ENCODE measurements at places on chromosomes 3 and 15.

GRCh38 chr3:16994854-16995525 is 110.2 kb downstream of the PLCL2 start:
- DNase-seq = no peak

GRCh38 chr3:55272031-55272645 is 215.0 kb downstream of the WNT5A start:
- DNase-seq = no peak

- no peak for DNase-seq
These were observed 532.2 kb downstream of the ROBO2 start for GRCh38 chr3:77571971-77572715.

GRCh38 chr15:81442454-81442853 is 68.4 kb upstream of the TMC3 start:
- DNase-seq = no peak

DNA sequence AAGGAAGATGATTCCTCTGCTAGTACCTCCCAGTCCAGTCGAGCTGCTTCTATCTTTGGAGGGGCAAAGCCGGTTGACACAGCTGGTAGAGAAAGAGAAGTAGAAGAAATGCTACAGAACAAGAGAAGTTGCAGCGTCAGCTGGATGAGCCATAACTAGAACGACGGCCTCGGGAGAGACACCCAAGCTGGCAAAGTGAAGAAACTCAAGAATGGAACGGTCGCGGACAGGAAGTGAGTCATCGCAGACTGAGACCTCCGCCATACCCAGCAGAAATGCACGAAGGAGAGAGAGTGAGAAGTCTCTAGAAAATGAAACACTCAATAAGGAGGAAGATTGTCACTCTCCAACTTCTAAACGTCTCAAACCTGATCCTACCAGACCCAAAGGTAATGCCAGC is 19.0 kb upstream of the PARP14 start:
- DNase-seq = no peak

GRCh38 chr15:77624868-77625267 is 7.8 kb downstream of the LINGO1 start:
- no peak for DNase-seq

DNA sequence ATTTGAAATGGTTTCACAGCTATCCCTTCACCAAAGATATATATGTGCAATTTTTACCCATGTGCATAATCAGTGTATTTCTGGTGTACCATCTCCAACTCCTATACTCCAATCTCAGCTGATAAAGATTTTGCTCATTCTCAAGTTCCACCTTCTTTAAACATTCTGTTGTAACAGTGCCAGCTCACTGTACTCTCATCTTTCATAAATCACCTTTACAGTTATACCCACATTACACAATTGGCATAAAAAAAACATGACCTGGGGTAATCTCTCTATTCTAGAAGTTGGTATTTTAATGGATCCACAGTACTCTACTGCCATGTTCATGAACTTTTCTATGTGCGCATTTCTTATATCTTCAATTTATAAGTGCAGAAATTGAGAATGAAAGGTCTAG is 339.9 kb upstream of the DPH6 start:
- no peak for DNase-seq

- DNase-seq = peak; percentile 8
These were observed 165.6 kb downstream of the GMNC start for GRCh38 chr3:190696777-190697501.

GRCh38 chr3:47614788-47615187 is 36.1 kb upstream of the CSPG5 start:
- DNase-seq = no peak

GRCh38 chr3:172244011-172244410 is 204.2 kb downstream of the GHSR start:
- no peak for DNase-seq

GRCh38 chr3:179330438-179330837 is 7.6 kb downstream of the ZNF639 start:
- DNase-seq = no peak

GRCh38 chr3:106227068-106227467 is 358.3 kb upstream of the CBLB start:
- DNase-seq = no peak

- DNase-seq = no peak
These were observed 184.1 kb upstream of the SETMAR start for GRCh38 chr3:4119119-4119518.

DNA sequence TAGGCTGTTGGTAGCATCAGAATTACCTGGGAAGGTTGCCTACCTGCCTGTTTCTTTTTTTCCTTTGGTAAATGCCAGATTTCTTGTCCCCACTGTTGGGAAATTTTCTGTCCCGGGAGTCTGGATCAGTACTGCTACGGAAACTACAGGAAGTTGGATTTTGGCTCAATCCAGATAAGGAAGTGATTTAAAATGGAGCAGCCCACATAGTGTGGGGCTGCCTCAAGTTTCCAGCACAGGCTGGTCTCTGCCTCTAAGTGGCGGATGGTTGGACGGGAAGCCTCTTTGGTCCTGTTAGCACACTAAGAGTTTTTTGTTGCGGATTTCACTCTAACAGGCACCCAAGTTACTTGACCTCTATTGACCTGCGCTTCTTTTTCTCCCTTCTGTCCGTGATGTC is 54.7 kb downstream of the EEFSEC start:
- DNase-seq = no peak

Data from GM13977 (cell line).